ENCODE measurements at places on chromosomes 4 and X.

DNA sequence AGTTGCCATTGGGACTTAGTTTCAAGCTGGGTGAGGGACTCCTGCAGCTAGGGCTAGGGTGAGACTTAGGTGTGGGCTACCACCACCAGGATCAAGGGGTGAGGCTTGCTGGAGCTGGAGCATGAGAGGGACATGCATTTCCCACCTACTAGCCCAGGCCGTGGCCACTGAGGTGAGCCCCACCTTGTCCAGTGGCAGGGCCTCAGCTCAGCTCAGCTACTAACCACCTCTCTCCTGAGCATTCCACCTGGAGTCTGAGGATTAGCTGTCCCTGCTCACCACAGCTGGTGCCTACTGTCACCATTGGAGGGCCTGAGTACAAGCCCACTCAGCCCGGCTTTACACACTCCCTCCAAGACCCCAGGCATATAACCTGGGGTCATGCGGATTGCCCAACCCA is 62.6 kb upstream of the MAGEH1 start:
- DNase-seq: no peak

DNA sequence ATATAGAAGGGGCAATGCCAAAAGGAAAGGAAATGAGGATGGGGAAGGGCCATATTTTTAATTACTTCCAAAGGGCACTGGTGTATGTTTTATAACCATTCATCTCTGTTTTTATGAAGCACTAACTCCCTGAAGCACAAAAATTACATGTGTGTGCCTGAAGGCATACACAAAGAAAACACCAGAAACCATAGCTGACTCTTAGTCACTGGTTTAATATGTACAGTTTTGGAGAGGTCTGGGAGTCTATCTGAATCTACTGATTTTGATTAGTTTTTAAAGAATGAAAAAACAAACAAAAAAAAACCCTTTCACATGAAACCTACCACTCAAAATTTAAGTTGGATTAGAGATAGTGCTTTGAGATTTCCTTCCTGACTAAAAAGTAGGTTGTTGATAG is 438.7 kb downstream of the RPA4 start:
- no peak for DNase-seq

- DNase-seq: no peak
Observed at GRCh38 chr4:70895811-70896491, 6.2 kb upstream of the MOB1B start.

GRCh38 chr4:171718069-171718468 is 95.1 kb upstream of the GALNTL6 start:
- DNase-seq: no peak

DNA sequence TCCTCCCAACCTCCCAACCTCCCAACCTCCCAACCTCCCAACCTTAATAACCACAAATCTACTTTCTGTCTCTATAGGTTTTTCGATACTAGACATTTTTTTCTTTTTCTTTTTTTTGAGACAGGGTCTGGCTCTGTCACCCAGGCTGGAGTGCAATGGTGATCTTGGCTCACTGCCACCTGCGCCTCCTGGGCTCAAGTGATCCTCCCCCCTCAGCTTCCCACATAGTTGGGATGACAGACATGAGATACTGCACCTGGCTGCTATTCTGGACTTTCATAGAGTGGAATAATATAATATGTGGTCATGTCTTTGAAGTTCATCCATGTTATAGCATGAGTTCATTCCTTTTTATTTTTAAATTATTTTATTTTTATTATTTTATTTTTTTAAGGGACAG is 39.5 kb upstream of the ZFX start:
- no peak for DNase-seq

DNA sequence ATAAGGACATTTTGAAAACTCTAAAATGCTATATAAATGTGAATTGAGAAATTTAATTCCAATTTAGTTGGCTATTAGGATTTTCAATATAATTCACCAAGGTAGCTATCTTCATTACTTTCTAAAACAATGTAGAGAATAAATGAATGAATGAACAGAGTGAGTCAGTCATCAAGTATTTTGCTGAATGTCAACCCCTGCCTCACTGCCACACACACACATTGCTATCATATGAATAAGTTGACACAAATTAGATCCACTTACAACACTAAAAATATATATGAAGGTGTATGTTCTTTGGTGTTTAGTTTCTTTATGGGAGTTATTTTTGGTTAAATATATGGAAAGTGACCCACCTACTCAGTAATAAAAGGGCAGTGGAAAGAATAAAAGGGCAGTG is 141.4 kb upstream of the SMIM10 start:
- no peak for DNase-seq

DNA sequence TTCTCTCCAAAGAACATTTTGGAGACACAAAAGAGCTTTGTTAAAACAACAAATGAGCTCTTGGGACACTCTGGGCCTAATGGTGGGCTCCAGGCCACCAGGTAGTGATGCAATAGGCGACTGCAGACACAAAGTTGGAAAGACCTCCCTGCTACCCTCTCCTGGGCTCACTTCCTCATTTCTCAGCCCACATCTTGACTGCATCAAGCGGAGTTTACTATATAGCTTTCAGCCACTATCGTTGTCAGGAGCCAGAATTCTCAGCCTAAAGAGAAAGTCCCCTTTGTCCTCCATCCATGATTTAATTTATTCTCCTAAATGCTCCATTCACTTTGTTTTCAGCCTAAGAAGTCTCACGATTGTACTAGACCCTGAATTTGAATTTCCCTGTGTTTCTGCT is 114.9 kb downstream of the EFHC2 start:
- DNase-seq: no peak

GRCh38 chr4:6929812-6930464 is 20.3 kb downstream of the TBC1D14 start:
- no peak for DNase-seq

GRCh38 chr4:137420901-137421396 is 111.3 kb downstream of the PCDH18 start:
- DNase-seq: no peak

DNA sequence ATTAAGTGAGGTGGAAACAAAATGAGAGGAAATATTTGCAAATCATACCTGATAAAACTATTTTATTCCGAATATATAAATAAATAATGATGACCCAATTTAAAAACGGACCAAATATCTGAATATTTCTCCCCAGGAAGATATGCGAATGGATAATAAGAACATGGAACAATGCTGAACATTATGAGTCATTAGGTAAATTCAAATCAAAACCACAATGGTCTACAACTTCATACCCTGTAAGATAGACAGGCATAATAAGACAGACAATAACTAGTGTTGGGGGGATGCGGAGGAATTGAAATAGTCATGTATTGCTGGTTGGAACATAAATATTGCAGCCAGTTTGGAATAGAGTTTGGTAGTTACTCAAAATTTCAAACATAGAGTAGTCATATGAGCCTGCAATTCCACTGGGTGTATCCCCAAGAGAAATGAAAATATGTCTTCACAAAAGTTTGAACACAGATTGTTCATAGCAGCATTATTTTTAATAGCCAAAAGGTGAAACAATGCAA is 47.6 kb upstream of the DRP2 start:
- no peak for DNase-seq

- DNase-seq: no peak
Observed at GRCh38 chr4:40923316-40924095, 173.8 kb downstream of the NSUN7 start.

- DNase-seq: no peak
Observed at GRCh38 chrX:1582686-1583437, 8.5 kb upstream of the AKAP17A start.

DNA sequence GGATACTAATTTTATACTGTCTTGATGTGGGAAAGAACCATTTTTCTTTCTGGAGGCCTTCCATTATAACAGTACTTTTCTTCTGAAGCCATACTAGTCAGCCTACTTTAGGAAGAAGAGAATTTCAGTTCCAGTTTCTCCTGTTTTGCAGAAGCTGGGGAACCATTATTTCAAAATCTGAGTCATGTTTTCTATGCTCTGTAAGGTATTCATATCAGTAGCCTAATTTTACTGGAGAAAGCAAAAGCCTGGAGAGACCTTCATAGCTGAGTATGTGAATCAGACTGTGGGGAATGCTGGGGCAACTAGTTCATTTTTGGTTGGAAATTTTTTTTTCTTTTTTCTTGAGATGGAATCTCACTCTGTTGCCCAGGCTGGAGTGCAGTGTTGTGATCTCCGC is 22.4 kb downstream of the AFF1 start:
- no peak for DNase-seq

DNA sequence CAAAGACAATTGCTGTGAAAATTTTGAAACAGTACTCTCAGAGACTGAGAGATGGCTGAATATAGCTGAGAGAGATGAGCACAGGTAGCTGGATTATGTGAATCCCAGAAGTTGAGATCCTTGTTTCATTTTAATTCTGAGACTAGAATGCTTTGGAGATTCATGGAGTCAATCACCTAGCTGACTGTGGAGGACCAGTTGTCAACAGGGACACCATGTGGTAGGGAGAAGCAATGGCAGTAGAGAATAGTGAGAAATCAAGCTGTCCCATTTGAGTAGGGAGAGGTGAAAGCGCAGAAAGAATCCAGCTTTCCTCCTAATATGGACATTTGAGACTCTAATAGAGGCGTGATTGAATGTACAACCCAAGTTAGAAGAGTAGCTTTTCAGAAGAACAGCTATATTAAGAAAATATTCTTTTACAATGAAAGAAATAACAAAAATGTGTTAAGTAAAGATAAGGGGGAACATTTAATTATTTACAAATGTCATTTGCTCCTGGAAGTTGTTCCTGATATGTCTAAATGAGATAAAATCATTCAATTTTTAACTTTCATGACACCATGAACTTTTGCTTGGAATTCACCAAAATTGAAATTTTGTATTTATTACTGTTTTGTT is 30.3 kb upstream of the GLRB start:
- no peak for DNase-seq

DNA sequence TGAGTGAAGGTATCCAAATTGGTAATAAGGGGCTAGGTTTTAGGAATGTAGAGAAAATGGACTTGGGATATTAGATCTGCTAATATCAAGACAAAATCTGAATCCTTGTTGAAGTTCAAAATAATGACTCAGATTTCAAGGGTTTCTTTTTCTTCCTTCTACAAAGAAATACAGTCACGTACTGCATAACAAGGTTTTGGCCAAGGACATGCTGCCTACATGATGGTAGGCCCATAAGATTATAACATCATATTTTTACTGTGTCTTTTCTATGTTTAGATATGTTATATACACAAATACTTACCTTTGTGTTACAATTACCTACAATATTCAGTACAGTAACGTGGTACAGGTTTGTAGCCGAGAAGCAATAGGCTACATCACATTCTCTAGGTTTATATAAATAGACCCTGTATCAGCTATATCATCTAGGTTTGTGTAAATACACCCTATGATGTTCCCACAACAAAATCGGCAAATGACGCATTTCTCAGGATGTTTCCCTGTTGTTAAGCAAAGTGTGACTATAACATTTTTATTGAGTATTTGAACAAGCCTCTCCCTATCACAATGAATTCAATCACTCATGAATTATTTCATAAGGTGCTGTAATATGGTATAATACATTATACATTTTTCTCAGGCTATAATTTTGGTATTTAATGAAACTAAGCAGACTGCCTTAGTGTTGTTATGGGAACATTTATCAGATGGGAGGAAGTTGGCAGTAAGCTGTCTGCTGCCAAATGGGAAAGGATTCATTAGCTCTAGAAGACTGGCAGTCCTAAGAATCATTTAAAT is 186.3 kb downstream of the PPP3CA start:
- DNase-seq: no peak

DNA sequence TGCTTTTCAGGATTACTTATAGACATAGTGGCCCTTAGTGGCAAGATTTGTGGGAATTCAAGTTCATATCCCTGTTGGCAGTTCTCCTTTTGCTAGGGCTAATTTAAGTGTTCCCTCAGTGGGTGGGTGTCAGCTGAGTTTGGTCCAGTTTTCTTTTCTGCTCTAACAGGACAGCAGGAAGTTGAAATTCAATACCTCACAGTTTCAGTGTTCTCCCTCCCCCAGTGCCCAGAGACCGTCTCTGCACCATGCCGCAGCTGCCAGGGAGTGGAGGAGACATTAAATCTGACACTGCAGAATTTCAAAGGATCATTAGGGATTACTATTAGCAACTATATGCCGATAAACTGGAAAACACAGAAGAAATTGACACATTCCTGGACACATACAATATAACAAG is 50.7 kb downstream of the UBE2NL start:
- DNase-seq: no peak

- DNase-seq: no peak
Observed at GRCh38 chrX:134162032-134162431, 75.0 kb upstream of the CCDC160 start.

DNA sequence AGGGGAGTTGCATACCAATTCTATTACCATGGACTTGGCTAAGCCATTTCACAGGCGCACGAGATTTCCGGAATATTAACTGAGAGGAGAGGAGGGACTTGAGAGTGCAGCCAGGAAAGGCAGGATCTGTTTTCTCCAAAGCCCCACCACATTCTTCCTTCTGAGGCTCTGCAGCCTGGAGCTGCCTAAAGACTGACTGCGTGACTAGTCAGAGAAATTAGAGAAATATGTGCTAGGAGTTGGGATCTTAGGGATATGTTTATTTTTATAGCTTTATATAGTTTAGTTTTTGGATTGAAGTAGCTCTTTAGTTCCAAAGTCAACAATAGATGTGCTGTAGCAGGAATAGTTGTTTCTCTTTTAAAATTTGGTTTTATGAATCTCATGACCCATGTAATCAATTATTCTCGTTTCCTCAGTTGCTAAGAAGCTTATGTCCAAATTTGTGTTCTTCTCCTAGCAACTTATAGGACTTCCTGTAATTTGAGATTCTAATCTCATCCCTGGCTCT is 300.1 kb upstream of the DDX53 start:
- no peak for DNase-seq

DNA sequence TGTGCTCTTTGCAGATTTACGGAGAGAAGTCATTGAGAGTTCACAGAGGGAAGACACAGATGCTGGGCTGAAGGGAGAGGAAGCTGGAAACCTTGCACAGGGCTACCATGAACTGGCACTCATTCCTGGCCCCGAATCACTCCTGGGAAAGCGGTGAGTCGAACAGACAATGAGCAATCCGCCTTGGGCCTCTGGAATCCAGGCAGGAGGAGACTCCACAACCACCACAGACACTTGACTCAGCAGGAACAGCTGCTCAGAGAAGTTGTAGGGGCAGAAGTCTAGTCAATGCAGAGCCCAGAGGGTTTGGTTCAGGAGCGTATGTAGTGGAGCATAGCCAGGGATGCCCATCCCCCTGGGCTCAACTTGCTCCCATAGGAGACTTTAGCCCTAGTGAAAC is 62.8 kb upstream of the GRIA3 start:
- no peak for DNase-seq

DNA sequence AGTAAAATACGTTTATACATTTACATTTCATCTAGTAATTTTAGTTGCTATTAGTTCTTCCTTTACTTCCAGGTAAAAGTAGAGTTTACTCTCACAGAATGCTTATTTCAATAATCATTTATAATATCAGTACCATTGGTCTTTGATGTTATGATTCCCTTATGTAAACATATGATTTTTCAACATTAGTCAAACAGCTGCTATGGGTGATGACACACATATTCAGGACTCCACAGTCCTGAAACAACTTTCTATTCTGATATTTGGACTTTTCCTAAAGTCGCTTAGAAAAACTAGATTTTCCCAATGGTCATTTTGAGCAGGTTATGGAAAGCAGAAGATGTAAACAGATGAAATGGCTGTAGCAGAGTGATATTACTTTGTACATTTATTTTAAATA is 369.8 kb downstream of the UNC5C start:
- DNase-seq: no peak

Measured in uterus (tissue), 4 donors.